Neural progenitor cell (in vitro differentiated cells): ENCODE measurements at places on chromosomes 4 and X. TPM values are rescaled to one million over a fixed set of nuclear protein-coding genes. Genes with fewer than 3 reads are reported as not detected.

DNA sequence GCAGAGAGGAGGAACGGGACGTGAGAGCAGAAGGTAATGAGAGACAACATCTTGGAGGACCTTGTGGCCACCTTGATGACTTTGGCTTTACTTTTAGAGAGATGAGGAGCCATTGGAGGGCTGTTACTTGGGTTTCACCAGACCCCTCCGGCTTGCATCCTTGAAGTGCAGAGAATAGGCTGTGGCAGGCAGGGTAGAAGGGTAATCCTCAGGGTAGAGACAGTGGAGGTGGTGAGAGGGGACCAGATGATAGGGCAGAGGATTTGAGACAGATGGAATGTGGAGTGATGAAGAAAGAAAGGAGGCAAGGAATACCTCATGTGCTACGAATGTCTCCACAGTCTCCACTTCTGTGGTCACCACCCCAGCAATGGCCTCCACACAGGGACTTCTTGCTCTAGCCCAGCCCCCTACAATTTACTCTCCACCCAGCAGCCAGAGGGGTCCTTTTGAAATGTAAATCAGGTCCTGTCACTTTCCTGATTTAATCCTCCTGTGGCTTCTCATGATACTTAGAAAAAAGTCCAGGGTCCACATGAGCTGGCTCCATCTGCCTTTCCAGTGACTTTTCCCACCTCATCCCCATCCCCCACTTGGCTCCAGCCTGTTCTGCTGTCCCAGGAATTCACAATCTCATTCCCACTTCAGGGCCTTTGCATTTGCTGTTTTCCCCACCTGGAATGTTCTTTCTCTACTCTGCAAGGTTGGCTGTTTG is 115.0 kb downstream of the PJA1 start:
- no peaks in the 10 kb centered on the region for H3K27me3 ChIP-seq
- no peaks in the 10 kb centered on the region for H3K36me3 ChIP-seq
- no peak overlapping the region for H3K27ac ChIP-seq
- no peak for DNase-seq

DNA sequence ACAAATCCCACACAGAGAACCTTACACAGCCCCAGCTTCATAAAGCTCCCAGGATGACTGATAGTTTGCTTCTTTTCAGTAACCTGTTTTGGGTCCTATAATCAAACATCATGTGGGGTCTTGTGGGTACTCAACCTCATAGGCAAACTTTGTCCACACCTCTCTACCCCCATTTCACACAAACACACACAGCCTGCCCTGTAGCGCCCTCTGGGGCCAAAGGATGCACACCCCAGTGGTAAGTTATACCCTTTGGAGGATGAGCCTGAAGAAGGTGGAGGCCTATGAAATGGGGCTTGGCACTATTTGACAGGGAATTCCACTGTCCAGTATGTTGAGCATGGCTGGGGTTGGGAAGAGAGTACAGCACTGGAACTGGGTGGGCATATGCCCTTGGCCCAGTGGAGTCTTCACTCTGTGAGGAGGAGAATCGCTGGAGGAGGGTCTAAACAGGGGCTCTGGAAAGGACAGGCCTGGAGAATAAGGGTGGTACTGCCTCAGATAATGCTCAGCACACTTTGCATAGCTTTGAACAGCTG is 30.5 kb upstream of the COL25A1 start:
- DNase-seq, result peak; percentile 56
- H3K36me3 ChIP-seq, result no peaks in the 10 kb centered on the region
- H3K27me3 ChIP-seq, result no peaks in the 10 kb centered on the region
- no peaks in the 10 kb centered on the region for H3K4me1 ChIP-seq
- H3K27ac ChIP-seq, result no peak overlapping the region
- H3K4me3 ChIP-seq, result no peak overlapping the region

- no peaks in the 10 kb centered on the region for H3K27me3 ChIP-seq
Observed at GRCh38 chr4:144955104-144955503, 142.9 kb downstream of the ANAPC10 start.

RAI2 gene
- 0.59 TPM in 1 of 2 replicates, not detected in the other for total RNA-seq

DNA sequence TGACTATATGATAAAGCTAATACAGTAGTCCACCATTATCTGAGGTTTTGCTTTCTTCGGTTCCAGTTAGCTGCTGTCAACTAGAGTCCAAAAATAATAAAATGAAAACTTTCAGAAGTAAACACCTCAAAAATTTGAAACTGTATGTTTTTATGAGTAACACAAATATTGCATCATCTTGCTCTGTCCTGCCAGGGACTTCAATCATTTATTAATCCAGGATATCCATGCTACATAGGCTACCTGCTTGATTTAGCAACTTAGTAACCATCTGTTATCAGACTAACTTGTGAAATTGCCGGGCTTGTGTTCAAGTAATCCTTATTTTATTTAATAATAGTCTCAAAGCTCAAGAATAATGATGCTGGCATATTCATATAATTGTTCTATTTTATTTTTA is 1537.8 kb upstream of the PABPC4L start:
- DNase-seq, result no peak
- no peak overlapping the region for H3K27ac ChIP-seq
- H3K4me3 ChIP-seq, result no peak overlapping the region
- peaks cover 15% of the 10 kb centered on the region for H3K4me1 ChIP-seq
- no peaks in the 10 kb centered on the region for H3K27me3 ChIP-seq

DNA sequence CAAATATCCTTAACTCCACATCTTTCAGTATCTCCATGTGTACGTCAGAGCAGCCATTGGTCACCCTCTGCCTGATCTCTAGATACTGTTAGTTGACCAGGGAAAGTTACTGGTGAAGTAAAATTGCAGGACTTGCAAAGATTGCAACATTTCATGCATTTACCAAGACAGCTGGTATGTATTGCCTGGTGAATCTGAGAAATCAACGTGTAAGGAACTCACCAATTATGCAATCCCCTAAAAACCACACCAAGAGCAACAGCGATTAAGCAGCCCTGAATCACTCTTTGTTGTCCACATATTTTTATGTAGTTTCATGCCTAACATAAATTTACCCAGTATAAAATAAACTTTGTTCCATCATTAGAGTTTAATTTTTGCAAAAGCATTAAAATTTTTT is 271.2 kb downstream of the NLGN4X start:
- H3K4me3 ChIP-seq, result no peak overlapping the region
- H3K4me1 ChIP-seq, result no peaks in the 10 kb centered on the region
- H3K27ac ChIP-seq, result no peak overlapping the region
- no peaks in the 10 kb centered on the region for H3K36me3 ChIP-seq
- no peak for DNase-seq

DNA sequence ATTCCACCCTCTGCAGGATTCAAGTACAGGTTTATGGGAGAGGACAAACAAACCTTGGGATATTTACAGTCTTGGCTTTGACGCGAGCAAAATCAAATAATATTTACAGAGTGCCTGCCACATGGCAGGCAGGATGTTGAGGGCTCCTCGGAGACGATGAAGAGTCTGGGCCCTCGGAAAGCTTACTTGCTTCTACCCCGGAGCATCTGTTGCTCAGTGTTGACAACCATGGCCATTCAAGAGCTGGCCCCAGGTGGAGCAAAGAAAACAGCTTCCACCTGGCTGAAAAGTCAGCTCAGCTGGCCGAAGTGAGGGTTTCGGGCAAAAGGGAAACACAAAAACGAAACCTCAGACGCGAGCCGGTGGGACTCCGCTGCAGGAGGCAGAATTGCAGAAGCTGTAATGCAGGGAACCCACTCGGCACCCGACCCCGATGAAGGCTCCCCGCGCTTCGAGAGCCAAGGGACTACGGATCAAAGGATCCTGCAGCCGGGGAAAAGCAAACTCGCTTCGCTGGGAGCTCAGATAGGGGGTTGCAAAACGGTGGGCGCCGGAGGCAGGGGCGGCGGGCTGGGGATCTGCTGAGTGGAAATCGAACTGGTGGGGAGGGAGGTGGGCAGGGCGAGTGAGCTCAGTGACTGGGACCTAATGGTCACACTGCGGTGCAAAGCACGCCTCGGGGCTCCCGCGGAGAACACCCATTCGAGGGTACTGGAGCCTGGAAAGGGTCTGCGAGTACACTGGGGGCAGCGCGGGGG is 805 bp downstream of the ATP8A1 start:
- peaks cover 33% of the 10 kb centered on the region for H3K4me1 ChIP-seq
- H3K27me3 ChIP-seq, result peaks cover 12% of the 10 kb centered on the region
- peak overlapping the region; percentile 93 for H3K4me3 ChIP-seq
- DNase-seq, result peak; percentile 56
- H3K27ac ChIP-seq, result no peak overlapping the region
- no peaks in the 10 kb centered on the region for H3K36me3 ChIP-seq
